ENCODE measurements at places on chromosomes 11 and 22.

DNA sequence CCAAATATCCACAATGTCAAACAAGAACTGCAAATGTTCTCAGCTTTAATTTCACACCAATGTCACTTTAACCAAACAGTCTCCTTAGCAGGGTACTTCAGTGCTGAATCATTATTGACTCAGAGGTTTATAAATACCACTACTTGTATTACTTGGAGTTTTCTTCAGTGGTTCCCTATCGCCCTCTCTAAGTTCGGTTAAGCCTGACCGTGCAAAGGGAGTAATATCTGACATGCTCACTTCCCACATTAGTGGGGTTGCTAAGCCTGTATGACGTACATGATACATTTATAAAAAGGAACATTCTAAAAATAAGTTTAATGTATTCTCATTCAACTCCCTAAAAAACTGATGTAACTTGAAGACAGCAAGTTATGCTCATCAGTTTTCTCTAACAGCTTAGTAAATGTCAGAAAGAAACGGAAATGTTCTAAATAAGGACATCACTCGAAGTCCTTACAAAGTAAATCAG is 93.1 kb upstream of the ZC3H12C start:
- DNase-seq = peak; percentile 85

- DNase-seq = no peak
These were observed 142.9 kb upstream of the ZBED5 start for GRCh38 chr11:11000579-11001283.

DNA sequence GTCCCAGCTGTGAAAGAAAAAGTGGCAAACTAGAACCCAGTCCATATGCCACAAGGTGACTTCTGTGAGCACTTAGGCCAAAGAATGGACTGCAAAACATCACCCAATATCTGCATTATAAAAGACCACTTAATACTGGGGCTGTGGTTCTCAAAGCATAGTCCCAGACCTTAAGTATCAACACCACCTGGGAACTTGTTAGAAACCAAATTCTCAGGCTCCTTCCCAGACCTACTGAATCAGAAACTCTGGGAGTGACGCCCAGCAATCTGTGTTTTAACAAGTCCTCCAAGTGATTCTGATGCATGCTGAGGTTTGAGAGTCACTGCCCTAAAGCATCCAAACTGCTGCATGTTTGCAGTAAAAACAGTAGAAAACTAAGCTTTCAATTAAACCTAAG is 81.3 kb downstream of the SERGEF start:
- no peak for DNase-seq

- no peak for DNase-seq
These were observed 208.1 kb upstream of the CADM1 start for GRCh38 chr11:115712296-115712695.

DNA sequence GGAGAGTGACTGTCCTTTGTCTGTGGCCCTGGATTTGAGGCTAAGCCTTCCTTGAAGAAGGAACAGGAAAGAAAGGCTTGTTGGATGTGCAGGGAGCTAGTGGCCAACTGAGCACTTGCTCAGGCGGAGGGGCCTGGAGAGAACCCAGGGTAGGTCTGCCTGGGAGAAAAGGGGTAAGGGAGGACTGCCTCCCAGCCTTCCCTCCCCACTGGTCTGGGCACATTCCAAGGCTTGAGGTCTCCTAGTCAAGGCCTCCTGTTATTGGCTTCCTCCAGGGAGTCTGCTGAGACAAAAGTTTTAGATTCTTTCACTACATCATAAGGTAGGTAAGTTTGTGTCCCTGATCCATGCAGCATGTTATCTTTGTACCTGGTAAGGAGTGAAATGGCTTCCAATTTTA is 15.2 kb downstream of the KCNQ1OT1 start:
- no peak for DNase-seq

DNA sequence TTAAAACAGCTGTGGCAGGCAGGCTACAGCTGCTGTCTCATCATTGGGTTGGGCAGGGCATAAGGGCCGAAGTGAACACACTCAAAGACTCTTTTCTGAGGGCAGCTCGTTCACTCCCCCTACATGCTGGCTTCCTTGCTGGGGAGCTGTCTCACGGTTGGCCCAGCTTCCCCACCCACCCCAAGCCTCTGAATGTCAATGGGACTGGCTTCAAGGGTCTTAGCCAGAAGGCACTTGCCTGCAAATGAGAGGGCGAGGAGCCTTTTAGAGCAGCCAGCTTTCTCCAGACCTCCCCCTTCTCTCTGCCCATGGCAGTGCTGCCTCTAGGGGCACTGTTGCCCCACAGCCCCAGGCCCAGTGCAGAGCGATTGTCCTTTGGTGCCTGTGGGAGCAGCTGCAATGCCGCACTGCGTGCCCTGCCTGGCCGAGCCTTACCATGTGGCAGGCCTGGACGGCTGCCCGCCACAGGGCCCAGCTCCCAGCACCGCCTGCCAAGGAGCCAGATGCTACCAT is 94.7 kb upstream of the RASSF10 start:
- no peak for DNase-seq

- DNase-seq = no peak
These were observed 11.7 kb downstream of the SAA1 start for GRCh38 chr11:18277565-18278271.

- no peak for DNase-seq
These were observed 104.9 kb downstream of the C11orf87 start for GRCh38 chr11:109526931-109527330.

DNA sequence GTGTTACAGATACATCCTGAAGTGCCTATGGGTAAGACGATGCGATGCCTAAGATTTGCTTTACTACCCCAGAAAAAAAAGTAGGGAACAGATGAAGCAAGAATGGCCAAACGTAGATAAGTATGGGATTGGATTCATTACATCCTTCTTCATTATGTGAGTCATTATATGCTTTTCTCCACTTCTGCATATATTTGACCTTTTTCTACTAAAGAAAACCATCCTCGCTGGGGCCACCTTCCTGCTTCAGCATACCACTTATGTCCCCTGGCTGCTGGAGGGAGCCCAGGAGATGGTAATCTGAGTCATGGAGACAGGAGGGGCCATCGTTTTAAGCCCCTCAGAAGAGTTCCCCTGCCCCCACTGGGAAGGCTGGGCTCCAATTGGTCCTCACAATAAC is 14.4 kb upstream of the KLHL35 start:
- no peak for DNase-seq

- DNase-seq = no peak
These were observed 78.9 kb upstream of the CRYBB3 start for GRCh38 chr22:25120761-25121212.

GRCh38 chr22:41822317-41823057 is 10.4 kb upstream of the SREBF2 start:
- no peak for DNase-seq

DNA sequence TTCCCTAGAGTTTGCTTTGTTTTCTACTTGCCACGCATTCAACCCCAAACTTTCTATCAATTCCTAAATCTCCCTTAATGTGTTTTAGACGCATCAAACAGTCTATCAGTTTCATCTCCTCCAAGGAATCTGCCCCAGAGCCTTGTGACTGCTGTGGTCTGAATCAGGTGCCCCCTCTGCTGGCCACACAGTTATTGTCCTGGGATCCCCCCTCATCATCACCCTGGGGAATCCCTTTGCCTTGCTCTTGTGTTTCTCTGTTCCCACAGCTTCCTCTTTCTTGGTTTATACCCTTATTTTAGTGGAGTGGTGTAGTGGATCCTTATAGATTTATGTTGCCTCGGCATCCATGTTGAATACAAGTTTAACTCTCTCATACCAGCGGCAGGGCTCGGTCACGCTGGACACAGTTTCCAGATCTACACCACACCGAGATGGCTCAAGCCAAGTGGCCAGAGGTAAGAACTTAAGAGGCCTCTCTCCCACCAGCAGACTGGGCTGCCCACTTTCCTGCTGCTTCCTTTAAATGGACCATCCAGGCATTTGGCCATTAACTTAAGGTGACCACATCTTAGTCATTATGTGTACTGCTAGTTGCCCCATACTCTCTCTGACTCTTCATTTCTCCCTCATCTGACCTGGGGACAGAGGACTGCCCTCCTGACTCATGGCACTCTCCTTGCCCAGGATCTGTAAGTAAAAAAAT is 8.2 kb downstream of the UPB1 start:
- DNase-seq = no peak

DNA sequence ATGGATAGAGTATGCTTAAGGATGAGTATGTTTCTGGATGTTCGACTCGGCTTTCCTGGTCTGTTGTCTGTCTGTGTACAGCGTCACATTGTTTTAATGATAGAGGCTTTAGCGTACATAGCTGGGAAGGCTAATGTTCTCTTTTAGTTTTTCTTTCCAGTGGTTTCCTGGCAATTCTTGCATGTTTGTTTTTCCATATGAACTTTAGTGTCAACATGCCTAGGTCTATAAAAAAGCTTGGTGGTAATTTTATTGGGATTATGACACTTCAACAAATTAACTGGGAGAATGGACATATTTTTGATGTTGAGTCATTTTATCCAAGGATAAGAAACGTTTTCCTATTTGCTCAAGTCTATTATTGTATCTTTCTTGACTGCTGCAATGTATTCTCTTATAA is 17.6 kb downstream of the F2 start:
- DNase-seq = no peak

DNA sequence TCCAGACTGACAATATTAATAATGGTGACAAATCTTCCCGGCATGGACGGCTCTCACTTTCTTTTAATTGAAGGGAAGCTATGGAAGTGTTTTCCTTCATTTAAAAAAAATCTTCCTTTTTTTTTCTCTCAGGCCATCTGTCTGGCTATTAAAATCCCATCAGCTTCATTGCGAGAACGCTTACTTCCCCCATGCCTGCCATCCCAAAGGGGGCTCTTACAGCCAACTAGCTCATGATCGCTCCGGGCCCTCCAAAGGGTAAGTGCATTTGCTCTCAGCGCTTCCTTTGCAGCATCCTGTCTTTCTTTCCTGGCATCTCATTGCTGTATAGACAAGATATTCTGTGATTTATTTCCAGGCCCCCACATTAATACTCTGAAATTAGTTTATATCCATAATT is 20.7 kb downstream of the CACNG2 start:
- DNase-seq = no peak

GRCh38 chr11:72821920-72822799 is 7.9 kb downstream of the ATG16L2 start:
- DNase-seq = peak; percentile 58

DNA sequence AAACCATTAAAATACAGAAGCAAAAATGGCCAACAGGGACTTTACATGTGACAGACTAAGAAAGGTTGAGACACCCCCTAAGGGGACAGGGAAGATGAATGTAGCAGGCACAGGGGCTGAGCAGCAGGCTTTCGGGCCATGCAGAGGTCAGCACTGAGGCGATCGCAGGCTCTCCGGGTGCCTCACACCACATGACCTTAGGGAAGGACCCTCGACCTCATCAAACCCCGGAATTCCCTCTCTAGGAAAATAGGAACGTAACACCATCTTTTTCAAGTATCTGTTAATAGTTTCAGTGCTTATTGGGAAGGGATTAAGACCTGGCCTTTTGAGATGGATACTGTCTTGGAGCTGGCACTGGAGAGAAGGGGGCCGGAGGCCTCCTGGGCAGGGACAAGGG is 27.4 kb downstream of the OPCML start:
- DNase-seq = no peak

DNA sequence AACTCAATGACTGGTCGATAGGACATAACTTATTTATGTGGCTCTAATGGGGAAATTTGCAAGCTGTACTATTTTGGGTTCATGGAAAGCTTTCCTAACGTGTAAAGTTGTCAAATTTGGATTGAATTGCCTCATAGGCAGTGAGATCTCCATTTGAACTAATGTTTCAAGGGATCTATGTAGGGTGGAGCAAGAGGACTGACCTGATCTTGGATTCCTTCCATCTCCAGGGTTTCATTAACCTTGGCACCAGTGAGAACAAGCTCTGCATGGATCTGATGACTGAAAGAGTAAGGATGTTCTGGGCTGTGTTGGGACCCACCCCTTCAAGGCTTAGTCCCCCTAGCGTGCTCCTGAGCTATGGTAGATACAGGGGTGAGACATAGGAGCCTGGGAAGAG is 2.1 kb downstream of the ACCSL start:
- no peak for DNase-seq

DNA sequence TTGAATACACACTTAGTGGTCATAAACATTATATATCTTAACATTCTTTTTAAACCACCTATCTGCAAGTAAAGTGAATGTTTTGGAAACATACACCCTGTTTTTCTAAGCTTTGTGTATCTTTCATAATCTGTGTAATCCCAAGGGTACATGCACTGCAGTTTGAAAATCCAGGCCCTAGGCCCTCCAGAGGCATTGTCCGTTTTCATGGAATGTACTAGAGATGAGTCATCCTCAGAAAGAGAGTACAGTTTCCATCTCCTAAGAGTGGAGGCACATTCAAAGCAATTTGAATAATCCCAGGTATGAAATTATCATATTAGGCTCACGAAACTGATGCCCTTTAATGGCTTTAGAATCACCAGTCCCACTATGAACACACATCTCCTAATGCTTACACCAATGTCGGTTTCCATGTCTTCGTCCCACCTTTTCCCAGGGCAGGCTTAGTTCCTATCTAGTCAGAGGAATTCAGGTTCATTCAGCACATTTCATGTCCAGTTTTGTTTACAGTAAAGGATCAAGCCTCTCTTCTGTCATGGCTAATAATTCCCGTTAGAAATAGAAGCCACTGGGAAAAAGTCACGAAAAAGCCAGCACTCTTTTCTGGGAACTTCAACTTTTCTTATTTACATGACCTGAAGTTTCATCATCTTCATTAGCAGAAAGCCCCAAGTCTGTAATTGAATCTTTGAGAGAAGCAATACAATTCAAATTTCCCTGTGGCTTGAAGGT is 39.5 kb upstream of the CD44 start:
- DNase-seq = no peak

- DNase-seq = no peak
These were observed 22.1 kb downstream of the NECTIN1 start for GRCh38 chr11:119706887-119707286.

Measured in AG04450 (cell line).